Ascending aorta (tissue), 2 donors: ENCODE measurements at places on chromosomes 3 and 15.

DNA sequence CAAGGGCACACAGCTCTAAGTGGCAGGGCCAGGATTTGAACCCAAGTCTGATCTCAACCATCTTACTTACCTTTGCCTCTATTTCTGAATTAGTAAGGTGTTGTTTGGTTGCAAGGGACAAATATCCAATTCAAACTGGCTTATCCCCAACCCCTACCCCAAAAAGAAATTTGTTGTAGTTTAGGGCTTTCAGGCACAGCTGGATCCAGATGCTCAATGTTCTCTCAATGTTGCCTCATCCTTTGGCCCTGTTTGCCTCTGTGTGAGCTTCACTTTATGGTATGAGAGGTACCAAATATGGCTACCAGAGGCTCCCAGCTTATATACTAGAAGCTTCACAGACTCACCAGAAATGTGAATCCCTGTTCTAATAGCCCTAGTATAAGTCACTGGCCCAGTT lies 499.9 kb downstream of the SHQ1 start:
- DNase-seq = no peak

DNA sequence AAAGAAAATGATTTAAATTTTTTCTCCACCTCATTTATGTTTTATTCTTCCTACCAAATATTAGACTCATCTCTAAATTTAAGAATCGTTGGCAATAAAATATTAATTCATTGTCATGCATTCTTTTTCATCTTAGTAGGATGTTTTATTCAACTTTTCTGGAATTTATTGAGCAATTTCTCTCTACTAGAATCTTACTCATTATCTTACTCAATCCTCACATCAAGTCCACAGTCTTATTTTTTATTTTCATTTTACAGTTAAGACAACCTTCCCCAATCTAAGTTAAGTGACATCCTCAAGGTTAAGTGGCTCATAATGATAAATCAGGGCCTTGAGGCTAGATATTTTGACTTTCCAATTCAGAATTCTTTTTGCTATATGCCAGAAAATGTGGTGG lies 15.9 kb upstream of the ALDH1A2 start:
- no peak for DNase-seq

DNA sequence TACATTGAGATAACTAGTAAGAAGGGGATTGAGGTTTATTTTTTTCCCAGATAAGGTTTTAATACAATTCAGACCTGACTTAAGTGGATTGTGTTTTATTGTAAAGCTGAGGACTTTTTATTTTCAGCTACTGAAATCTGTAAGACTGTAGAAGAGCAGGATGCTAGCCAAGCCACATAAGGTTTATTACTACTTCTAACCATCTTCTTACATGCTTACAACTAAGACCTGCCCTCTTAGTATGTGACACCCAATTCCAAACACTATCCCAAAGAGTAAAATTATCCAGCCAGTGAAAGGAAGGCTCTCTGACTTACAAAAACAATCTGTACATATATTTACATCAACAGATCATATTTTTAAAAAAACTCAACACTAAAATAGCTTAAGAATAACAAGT lies 564.5 kb upstream of the NAALADL2 start:
- DNase-seq = no peak

- no peak for DNase-seq
These were observed 11.8 kb downstream of the INSYN1 start for GRCh38 chr15:73741321-73741836.

DNA sequence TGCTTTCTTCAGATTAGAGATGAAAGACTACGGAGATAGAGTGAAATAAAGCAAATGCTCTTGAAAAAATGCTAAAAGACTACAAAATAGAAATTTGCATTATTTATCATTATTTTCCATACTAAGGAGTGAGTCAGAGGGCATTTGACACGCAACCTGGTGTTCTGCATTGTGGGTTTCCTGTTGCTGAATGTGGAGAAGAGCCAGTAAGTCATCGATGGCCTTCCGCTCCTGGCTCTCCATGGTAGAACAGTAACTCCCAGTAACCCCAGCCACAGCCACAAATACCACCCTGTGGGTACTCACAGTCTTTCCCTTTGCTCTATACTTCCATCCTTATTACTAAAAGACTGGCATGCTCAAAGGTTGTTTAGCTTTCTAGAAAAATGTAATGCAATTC lies 61.5 kb downstream of the CGGBP1 start:
- DNase-seq = no peak

- no peak for DNase-seq
These were observed 18.5 kb downstream of the SFMBT1 start for GRCh38 chr3:53027254-53027844.
